ENCODE measurements at places on chromosomes 3 and 15. TPM values are rescaled to one million over a fixed set of nuclear protein-coding genes. Genes with fewer than 3 reads are reported as not detected.

DNA sequence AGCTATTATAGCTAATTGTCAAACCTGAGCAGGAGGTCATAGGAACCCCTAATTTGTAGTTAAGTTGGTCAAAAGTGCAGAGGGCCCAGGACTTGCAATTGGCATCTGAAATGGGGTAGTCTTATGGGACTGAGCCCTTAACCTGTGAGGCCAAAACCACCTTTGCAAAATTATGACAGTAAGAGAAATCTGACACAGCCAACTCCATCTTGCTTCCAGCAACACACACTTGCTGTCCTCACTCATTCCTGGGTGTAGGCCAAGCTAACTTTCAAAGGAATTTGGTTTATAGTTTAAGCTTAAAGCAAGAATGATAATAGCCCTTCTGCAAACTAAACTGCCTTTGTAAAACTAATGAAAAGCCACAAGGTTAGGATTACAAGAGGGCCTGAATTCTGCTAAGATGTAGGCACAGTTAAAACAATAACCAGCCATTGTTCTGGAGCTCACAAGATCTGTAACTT, 57.6 kb upstream of the FRMD4B start:
- DNase-seq, result no peak

GRCh38 chr3:22627993-22628499, 575.1 kb upstream of the UBE2E2 start:
- no peak for DNase-seq

DNA sequence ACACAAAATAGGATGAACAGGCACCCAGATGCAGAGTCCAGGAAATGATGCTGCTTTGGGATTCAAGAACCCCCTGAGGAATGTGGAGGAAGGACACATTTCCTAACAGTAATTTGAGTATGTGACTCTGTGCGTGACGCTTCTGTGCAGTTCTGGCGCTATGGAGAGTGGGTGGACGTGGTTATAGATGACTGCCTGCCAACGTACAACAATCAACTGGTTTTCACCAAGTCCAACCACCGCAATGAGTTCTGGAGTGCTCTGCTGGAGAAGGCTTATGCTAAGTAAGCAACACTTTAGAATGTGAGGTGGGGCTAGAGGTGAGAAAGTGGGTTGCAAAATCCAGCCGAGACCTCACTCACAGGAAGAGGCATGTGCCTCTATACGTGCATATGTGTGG, 28.3 kb downstream of the CAPN3 start:
- no peak for DNase-seq

DNA sequence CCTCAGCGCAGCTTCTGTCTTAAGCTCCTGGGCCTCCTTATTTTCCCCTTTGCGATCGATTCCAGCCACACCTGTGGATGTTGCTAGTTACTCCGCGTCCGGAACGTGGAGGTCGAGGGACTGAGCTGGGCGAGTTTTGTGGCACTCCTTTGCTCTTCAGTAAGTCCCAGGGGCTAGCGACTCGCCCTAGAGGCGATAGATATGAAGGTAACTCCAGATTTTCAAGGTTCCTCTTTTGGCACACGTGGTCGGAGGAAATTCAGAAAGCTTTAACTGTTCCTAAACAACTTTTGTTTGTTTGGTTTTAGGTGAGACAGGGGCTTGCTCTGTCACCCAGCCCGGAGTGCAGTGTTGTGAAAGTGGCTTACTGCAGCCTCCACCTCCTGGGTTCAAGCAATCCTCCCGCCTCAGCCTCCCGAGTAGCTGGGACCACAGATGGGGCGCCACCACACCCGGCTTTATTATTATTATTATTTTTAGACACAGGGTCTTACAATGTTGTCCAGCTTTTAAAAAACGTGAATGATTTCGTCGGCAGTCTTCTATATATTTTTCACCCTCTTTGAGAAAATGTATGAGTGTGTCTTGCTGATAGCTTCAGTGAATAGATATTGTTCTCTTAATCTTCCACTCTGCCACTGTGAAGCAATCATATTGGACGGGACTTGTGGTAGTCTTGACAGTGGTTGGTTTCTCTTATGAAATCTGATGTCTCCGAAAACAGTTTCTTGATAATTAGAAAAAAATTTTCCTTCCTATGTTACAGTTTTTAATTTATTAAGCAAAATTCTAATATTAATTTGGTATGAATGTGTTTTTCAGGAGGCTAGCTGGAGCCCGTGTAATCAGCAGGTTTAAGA, 785 bp downstream of the MFSD1 start:
- DNase-seq, result no peak

- no peak for DNase-seq
These were observed 5.6 kb upstream of the SRPRB start for GRCh38 chr3:133799794-133800585.

DNA sequence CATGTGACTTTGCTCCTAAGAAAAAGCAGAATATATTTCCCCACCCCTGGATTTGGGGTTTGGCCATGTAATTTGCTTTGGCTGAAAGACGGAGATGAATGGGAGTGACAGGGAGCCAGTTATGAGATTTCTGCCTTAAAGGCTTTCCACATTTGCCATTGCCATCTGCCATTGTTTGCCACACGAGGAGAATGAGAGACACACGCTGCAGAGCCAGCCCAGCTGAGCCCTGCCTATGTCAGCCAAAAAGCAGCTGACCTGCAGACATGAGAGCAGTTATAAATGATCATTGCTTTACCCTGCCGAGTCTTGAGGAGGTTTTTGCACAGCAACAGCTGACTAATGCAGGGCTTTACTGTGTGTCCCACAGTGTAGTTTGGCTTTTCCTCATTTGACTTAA, 40.6 kb upstream of the RFTN1 start:
- no peak for DNase-seq

GRCh38 chr3:20324664-20325478, 138.9 kb upstream of the SGO1 start:
- DNase-seq, result no peak

GRCh38 chr3:31252216-31253185, 280.2 kb upstream of the STT3B start:
- DNase-seq, result no peak

GRCh38 chr15:99149366-99149765, 44.5 kb downstream of the SYNM start:
- DNase-seq, result no peak

GRCh38 chr3:63482341-63482740, 170.1 kb upstream of the SNTN start:
- no peak for DNase-seq

GRCh38 chr15:75065467-75065850, 42.1 kb downstream of the PPCDC start:
- DNase-seq, result no peak

GRCh38 chr3:9347081-9347480, 15.8 kb upstream of the THUMPD3 start:
- no peak for DNase-seq

- no peak for DNase-seq
These were observed 33.0 kb downstream of the HSPBAP1 start for GRCh38 chr3:122760453-122761271.

DNA sequence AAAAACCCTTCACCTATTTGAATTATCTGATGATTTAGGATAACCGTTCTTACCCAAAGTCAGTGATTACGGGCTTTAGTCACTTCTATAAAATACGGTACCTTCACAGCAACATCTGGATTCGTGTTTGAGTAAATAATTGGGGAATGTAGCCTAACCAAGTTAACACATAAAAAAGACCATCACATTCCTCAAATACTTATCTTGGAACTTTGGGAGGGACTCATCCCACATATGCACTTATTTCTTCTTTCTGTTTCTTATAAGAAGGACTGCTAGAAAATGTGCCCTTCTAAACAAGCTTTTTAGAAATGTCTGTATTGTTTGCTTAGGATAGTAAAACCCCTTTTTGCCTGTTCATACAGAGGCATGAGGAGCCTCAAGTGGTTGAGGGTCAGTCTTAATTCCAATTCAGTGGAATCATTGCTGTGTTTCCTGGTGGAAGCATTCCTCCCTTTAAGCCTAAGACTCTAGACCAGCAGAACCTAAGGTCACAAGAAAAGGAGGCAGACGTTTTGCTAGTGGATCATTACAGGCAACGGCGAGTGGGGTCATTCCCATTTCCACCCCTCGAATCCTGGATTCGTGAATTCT, 67.5 kb downstream of the TMEM44 start:
- no peak for DNase-seq

- DNase-seq, result no peak
These were observed 128.3 kb upstream of the EIF1B start for GRCh38 chr3:40181182-40181581.

DNA sequence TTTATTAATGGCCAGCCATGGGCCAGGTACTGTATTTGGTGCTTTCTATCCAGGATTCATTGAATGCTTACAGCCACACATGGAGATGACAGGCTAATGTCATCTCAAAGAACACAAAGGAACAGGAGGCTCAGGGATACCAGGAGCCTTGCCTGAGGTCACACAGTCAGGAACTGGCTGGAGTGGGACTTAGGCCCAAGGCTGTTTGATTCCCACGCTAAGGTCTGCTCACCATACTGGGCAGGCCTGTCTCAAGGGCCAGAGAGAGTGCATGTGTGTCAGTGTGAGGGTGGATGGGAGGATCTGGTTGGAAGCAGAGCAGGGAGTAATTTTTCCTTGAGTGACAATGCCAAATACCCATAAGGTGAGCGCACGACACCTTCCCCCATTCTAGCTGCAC, 37.6 kb downstream of the EPHB3 start:
- DNase-seq, result no peak

- DNase-seq, result no peak
These were observed 31.9 kb downstream of the TNK2 start for GRCh38 chr3:195876297-195877064.

GRCh38 chr3:49607105-49607591, 52.9 kb downstream of the BSN start:
- no peak for DNase-seq

GRCh38 chr3:24622138-24622537, 127.5 kb upstream of the THRB start:
- DNase-seq, result no peak

GRCh38 chr3:149339931-149340309, 6.5 kb upstream of the TM4SF18 start:
- no peak for DNase-seq

- DNase-seq, result no peak
These were observed 2.1 kb downstream of the ALCAM start for GRCh38 chr3:105368566-105369499.

GRCh38 chr15:100784493-100785180, 95.0 kb upstream of the ALDH1A3 start:
- DNase-seq, result no peak

GRCh38 chr3:59865351-59865750, 815.5 kb upstream of the CFAP20DC start:
- DNase-seq, result no peak

- DNase-seq, result no peak
These were observed 55.8 kb downstream of the TRIM71 start for GRCh38 chr3:32873531-32874130.

GRCh38 chr15:85137489-85138168, 156.0 kb downstream of the PDE8A start:
- DNase-seq, result no peak

DNA sequence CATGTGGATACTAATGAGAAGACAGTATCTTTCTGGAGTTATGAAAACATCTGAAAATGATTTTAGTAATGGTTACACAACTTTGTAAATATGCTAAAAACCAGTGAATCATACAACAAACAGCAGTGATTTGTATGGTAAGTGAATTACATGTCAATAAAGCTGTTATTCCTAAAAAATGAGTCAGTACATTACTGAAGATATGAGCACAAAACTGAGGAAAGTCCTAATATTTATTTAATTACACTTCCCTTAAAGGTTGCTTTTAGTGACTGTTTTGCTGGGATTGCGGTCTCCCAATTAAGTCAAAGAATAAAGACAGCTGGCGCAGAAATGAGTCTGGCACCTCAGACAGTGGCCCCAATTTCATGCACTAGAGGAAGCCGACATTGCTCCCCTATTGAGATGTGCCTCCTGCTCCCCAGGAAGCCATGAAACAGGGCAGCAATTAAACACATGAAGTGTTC, 50.9 kb upstream of the FSIP1 start:
- no peak for DNase-seq

GRCh38 chr3:39180183-39180545, 12.2 kb downstream of the XIRP1 start:
- DNase-seq, result no peak

- no peak for DNase-seq
These were observed 37.2 kb upstream of the ANPEP start for GRCh38 chr15:89851673-89852341.

DNA sequence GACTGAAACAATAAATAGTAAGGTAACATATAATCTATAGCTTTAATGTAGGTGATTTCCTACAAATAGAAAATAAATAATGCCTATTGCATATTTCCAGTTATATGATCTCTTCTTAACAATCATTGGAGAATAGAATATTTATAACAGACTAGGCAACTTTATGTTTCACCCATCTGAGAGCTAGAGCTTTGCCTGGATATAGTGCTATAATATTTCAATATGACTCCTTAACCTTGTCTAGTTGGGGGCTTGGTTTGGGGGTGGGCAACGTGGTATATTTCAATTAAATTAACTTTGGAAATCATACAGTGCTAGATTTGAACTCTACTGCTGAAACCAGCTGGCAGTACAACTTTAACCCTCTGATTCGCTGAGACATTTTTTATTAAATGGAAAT, 265.2 kb downstream of the CNTN4 start:
- no peak for DNase-seq

- DNase-seq, result peak; percentile 2
These were observed 52.2 kb downstream of the TP53BP1 start for GRCh38 chr15:43440721-43441281.

DNA sequence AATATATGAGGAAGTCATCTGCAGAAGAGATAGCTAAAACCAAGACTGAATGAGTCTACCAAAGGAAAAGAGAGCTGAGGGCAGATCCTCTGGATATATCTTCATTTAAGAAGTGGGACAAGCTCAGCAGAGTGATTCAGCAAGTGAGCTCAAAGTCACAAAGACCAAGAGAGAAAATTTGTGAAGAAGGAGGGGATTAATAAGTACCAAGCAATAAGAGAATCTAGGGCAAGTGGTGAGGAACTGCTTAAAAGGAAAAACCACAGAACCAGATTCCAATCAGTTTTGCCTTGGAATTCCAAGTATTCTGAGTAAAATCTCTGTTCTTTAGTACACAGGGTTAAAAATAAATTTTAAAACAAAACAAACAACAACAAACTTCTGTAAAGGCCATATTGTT, 3.6 kb downstream of the EHHADH start:
- no peak for DNase-seq

- DNase-seq, result no peak
These were observed 53.3 kb upstream of the SLC6A11 start for GRCh38 chr3:10762611-10763247.

Gene POC1A
- polyA plus RNA-seq, result 7.5 TPM

Gene CELSR3
- 0.67 TPM for polyA plus RNA-seq

Gene ERICH6
- polyA plus RNA-seq, result 0.76 TPM

Gene DNAJB11
- 63.6 TPM for polyA plus RNA-seq

Gene SOX14
- not detected for polyA plus RNA-seq

Gene CEP19
- 5.8 TPM for polyA plus RNA-seq

Gene OR5K2
- polyA plus RNA-seq, result not detected

Gene MST1R
- 2.0 TPM for polyA plus RNA-seq

Gene MASP1
- 10.2 TPM for polyA plus RNA-seq

Gene VIPR1
- polyA plus RNA-seq, result 2.7 TPM

Gene PP2D1
- 0.24 TPM for polyA plus RNA-seq

Gene LSMEM2
- 0.25 TPM for polyA plus RNA-seq

Gene PRTG
- polyA plus RNA-seq, result 14.7 TPM

Gene CDHR4
- not detected for polyA plus RNA-seq

Gene EPHA6
- polyA plus RNA-seq, result 0.72 TPM

Gene STARD9
- 6.7 TPM for polyA plus RNA-seq

Gene SENP8
- polyA plus RNA-seq, result 7.0 TPM
